ENCODE measurements at places on chromosomes 1 and 21.

DNA sequence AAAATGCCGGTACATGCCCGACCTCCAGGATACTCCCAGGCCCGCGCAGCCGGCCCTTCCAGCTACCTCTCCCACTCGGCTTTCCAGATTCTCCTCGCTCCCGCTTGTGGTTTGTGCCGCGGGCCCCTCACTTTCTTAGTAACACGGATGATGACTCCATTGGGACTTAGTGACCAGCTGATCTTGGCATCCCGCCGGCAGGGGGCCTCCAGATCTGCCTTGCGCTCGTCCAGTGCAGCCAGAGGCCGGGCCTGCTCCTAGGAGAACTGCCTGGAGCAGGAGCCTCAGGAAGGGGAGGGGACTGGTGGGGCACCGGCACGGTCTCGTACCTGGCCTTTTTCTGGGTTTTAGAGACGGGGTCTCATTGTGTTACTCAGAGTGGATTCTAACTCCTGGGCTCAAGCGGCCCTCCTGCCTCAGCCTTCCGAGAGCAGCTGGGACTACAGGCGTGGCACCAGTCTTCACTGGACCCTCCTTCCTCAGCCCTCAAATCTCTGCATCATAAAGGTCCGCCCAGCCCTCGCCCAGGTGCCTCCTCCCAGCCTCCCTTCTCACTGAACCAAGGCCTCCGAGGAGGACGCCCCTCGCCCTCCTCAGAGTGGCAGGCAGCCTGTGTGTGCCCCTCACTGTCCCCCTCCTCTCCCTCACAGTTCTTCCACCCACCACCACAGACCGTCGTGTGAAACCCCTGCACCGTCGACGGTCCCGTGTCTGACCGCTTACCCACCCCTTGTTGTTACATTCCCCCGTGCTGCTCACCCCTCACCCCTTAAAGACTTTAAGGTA lies 78.6 kb downstream of the SLC25A24 start:
- no peak for DNase-seq

- DNase-seq = no peak
These were observed 52.6 kb downstream of the ADARB1 start for GRCh38 chr21:45126983-45127382.

DNA sequence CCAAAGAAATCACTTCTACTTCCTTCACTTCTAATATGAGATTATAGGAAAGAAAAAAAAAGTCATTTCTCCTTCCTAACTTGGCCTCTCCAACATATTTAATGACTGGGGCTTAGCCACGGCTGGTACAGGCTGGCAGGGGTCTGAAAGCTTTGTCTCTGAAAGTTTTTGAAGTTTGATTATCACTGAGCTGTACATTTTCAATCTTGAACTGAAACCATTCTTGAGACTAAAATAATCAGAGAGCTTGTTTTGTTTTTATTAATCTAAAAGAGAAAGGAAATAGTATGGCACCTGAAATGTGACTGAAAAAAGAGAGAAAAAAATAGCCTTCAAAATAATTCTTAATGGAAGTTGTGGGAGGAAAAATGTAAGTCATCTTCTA lies 3.8 kb upstream of the KRTAP19-8 start:
- no peak for DNase-seq

DNA sequence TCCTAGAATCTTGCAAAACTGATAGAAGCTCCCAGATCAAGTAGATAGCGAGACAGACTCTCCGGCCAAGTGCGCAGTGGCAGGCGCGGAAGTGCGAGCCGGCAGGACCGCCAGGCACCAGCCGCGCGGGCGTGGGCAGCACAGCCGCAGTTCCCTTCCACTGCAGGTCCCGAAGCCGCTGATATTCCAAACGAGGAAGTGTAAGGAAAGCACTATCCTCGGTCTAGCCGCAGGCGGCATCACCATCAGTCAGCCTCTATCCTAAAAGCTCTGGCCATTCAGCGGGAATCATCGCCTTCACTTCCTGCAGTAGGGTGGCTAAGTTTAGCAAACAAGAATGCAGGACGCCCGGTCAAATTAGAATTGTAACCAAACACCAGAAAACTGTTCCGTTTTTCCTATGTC lies 710 bp downstream of the GLRX2 start:
- DNase-seq = no peak

DNA sequence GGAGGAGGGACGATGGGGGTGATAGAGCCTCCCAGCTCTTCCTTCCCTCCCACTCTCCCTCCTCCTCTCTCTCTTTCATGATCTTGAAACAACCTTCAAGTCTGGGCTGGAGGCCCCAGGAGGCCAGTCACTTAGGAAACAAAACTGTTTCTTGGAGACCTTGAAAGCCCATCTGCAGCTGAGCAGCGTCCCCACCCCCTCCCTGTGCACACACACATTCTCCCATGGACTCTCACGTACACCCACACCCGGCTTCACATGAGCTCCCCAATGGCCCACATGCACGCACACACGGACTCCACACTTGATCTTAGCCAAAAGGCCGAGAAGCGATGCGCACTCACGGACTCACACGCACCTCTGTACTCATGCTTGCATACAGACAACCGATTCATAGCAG lies 3.2 kb upstream of the ATP1A2 start:
- no peak for DNase-seq

DNA sequence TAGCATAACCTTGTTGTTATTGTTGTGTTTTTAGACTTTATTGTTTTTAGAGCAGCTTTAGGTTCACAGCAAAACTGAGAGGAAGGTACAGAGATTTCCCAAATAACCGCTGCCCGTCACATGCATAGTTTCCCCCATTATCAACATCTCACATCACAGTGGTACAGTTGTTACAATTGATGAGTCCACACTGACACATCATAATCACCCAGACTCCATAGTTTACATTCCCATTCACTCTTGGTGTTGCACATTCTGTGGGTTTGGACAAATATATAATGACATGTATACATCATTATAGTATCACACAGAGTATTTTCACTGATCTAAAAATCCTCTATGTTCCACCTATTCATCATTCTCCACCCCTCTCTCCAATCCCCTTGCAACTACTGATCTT lies 25.9 kb upstream of the TOR3A start:
- no peak for DNase-seq

- no peak for DNase-seq
These were observed 294.6 kb downstream of the TTLL7 start for GRCh38 chr1:83704350-83704749.

DNA sequence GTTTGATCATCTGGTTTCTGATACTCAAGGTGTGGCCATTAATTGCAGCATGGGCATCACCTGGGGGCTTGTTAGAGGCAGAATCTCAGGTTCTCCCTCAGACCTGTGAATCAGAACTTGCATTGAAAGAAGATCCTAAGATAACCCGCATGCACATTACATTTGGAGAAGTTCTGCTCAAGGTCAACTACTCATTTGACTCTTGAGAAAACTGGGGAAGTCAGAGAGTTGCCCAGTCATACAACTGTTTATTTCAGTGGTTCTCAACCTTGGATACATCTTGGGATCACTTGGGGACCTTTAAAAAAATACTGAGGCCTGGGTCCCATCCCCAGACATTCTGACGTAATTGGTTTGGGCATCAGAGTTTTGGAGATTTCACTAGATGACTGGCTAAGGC lies 30.5 kb downstream of the CAMTA1 start:
- DNase-seq = no peak

GRCh38 chr1:170789063-170789462 lies 125.1 kb downstream of the PRRX1 start:
- DNase-seq = no peak

GRCh38 chr1:118264343-118264742 lies 79.3 kb upstream of the SPAG17 start:
- DNase-seq = no peak

DNA sequence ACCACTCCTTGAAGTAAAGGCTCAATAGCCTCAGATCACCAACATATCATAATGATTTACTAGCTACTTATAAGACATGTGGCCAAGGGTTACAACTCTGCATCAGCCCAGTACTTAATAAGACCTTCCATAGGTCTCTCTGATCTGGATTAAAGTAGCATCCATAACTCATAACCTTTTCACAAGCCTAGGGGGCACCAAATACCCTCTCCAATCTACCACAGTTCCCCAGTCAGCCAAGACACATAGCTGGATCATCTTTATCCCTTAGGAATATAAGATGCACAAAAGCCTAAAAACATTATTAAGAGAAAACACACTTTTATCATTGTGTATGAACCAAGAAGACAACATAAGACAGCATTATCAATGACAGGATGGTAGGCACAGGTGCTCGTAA lies 22.1 kb downstream of the SSX2IP start:
- no peak for DNase-seq

GRCh38 chr1:231170875-231171274 lies 9.0 kb downstream of the TRIM67 start:
- DNase-seq = no peak

DNA sequence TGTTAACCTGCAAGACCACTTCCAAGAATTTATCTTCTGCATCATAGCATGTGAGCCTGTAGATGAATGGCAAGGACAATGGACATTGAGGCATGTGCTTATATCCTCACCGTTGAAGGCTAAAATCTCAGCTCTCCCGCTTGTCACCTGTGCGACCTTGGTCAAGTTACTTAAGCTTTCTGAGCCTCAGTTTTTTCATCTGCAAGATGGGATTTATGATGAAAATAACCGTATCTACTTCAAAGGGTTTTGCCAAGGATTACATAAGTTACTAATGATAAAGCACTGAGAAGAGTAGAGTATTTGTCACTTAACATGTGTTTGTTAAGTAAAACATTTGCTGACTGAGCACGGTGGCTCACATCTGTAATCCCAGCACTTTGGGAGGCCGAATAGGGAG lies 14.9 kb downstream of the RAP1GAP start:
- DNase-seq = no peak

DNA sequence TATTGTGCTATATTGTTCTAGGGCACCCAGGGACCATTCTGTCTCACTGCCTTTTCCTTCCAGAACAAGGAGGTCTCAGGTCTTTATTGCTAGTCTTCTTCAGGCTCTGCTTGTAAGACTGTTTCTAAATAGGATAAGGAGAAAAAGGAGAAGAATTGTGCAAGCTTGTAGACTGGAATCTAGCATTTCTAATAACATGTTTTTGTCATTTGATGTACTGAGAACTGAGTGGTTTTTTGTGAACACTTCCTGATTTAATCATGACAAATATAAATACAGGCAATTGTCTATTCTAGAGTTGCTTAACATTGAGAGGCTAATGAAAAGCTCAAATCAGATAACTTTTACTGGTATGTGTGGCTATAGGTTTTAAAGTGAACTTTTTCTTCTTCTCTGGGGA lies 77.6 kb downstream of the CLIC4 start:
- DNase-seq = no peak

GRCh38 chr1:27652111-27652864 lies 17.3 kb upstream of the FGR start:
- DNase-seq = no peak

GRCh38 chr1:26913389-26913753 lies 404 bp downstream of the NR0B2 start:
- DNase-seq = no peak

All from stimulated activated CD4-positive, alpha-beta T cell treated with anti-CD3 and anti-CD28 coated beads, TNF-alpha, amount 100 ng/mL, for 48 hours (primary cell).